Activated CD8-positive, alpha-beta T cell treated with anti-CD3 and anti-CD28 coated beads for 36 hours (primary cell): ENCODE measurements at places on chromosomes 2 and 18. TPM values are rescaled to one million over a fixed set of nuclear protein-coding genes. Genes with fewer than 3 reads are reported as not detected.
A peak's percentile ranks its signal among the peaks of the same experiment; 100 is the strongest.

- H3K27me3 ChIP-seq: no peaks in the 10 kb centered on the region
- peaks cover 81% of the 10 kb centered on the region for H3K4me1 ChIP-seq
- peak overlapping the region; percentile 72 for H3K4me3 ChIP-seq
- no peak for DNase-seq
- peak overlapping the region; percentile 84 for H3K27ac ChIP-seq
Measured at GRCh38 chr2:73979686-73980085, 5.0 kb upstream of the TET3 start.

GRCh38 chr2:12923907-12924610 lies 207.3 kb downstream of the TRIB2 start:
- no peak for DNase-seq
- no peak overlapping the region for H3K4me3 ChIP-seq
- no peaks in the 10 kb centered on the region for H3K36me3 ChIP-seq
- H3K27ac ChIP-seq: no peak overlapping the region
- H3K27me3 ChIP-seq: peaks cover 19% of the 10 kb centered on the region
- peaks cover 4% of the 10 kb centered on the region for H3K4me1 ChIP-seq

DNA sequence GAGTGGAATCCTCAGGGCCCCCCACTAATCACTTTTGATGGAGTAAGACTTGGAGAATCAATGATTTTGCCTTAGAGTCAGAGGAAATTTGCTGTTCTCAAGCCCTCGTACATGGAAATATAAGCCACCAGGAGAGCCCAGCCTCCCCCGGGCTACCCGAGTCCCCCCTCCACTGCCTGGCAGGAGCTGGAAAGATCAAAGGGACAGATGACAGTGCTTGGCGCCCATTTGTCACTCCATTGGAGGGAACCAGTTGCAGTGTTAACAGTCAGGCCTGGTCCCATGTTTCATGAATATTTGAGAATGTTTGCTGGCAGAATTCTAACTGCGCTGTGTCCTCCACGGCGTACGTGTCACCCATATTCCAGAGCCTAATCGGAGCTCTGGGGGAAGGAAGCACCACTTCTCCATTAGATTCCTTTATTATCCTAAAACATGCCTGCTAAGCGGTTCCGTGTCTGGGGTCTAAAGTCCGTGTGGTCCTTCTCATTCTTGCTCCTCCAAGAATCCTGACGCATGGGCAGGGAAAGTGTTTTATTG lies 202.4 kb downstream of the KLHL29 start:
- no peak for DNase-seq
- no peaks in the 10 kb centered on the region for H3K4me1 ChIP-seq
- H3K36me3 ChIP-seq: no peaks in the 10 kb centered on the region
- no peak overlapping the region for H3K27ac ChIP-seq

- H3K27me3 ChIP-seq: no peaks in the 10 kb centered on the region
- no peak overlapping the region for H3K27ac ChIP-seq
- H3K4me1 ChIP-seq: no peaks in the 10 kb centered on the region
- no peak overlapping the region for H3K4me3 ChIP-seq
- DNase-seq: no peak
Measured at GRCh38 chr18:26005950-26006349, 84.5 kb downstream of the SS18 start.

DNA sequence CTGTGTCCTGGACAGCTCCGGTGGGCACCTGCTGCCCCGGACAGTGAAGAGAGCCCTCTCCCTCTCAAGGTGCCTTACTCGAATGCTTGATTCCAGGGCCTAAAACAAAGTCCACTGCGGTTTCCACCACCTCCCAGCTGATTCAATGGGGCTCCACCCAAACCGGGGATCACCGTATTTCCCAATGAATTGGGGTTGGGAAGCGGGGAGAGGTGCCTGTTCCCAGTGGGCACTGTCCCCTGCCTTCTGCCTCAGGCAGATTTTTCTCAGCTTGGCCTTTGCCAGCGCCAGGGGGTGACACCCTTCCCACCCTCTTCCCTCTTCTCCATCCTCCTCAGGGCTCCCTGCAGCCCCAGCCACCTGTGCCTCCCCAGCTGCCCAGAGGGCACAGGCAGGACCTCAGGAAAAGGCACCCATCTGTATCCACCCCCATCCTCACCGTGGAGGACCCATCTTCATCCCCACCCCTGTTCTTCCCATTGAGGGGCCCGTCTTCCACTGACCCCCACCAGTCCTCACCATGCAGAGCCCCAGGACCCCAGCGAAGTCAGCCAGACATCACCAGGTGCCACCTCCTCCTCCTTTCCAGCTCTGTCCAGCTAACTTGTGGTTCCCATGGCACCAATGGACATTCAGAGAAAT lies 66.7 kb upstream of the HPCAL1 start:
- no peaks in the 10 kb centered on the region for H3K27me3 ChIP-seq
- H3K36me3 ChIP-seq: no peaks in the 10 kb centered on the region
- no peak overlapping the region for H3K4me3 ChIP-seq
- peaks cover 6% of the 10 kb centered on the region for H3K4me1 ChIP-seq

DNA sequence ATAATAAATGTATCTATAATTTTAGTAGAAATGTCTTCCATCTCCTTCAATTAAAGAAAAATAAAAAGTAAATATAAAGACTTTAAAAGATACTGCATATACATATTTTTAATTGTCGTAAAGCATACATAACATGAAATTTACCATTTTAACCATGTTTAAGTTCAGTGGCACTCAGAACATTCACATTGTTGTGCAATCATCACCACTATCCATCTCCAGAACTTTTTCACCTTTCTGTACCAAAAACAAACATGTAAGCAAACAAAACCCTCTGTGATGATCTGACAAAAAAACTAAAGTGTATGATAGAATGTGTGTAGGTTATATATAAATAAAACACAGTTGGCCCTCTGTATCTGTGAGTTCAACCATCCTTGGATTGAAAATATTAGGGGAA lies 13.4 kb upstream of the DCTN1 start:
- no peaks in the 10 kb centered on the region for H3K27me3 ChIP-seq
- no peak overlapping the region for H3K27ac ChIP-seq
- no peak for DNase-seq
- H3K4me3 ChIP-seq: no peak overlapping the region

- H3K4me1 ChIP-seq: no peaks in the 10 kb centered on the region
- no peak overlapping the region for H3K4me3 ChIP-seq
- H3K27me3 ChIP-seq: no peaks in the 10 kb centered on the region
- DNase-seq: no peak
- no peaks in the 10 kb centered on the region for H3K36me3 ChIP-seq
- no peak overlapping the region for H3K27ac ChIP-seq
Measured at GRCh38 chr2:99748344-99748743, 258.5 kb upstream of the REV1 start.

Gene FECH
- total RNA-seq: 25.5 TPM

DNA sequence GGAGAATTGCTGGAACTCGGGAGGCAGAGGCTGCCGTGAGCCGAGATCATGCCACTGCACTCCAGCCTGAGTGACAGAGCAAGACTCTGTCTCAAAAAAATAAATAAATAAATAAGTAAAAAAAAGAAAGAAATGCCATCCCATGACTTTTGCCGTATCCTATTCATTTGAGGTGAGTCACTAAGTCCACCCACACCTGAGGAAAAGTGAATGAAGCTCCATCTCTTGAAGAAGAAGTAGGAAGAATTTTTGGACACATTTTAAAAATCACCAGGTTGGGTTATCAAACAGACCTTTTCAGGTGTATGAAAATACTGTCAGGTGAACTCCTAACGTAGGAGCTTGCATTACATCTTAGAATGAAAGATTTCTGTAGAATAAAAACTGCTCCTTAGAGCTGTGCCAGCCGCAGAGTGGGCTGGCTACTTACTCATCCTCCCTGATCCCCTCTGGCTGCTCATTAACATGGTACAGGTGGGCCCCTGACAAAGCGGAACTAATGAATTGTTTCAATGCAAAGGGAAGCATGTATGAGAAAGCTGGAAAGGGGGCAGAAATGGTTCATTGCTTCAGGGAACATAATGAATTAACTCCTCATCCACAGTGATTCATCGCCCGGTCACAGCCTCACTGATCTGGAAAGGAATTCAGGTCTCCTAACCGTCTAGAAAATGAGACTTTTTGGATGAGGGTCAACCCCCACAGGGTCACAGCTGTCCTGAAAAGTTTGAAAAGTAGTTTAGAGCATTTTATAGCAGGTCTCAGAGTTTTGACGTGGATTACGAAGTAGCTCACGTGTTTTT lies 191.4 kb downstream of the SPP2 start:
- H3K4me1 ChIP-seq: peaks cover 6% of the 10 kb centered on the region
- no peaks in the 10 kb centered on the region for H3K27me3 ChIP-seq
- H3K4me3 ChIP-seq: no peak overlapping the region
- no peaks in the 10 kb centered on the region for H3K36me3 ChIP-seq
- H3K27ac ChIP-seq: no peak overlapping the region

GRCh38 chr2:70916291-70916690 lies 19.4 kb upstream of the ATP6V1B1 start:
- no peak overlapping the region for H3K27ac ChIP-seq
- H3K36me3 ChIP-seq: no peaks in the 10 kb centered on the region
- H3K4me3 ChIP-seq: no peak overlapping the region
- no peak for DNase-seq

DNA sequence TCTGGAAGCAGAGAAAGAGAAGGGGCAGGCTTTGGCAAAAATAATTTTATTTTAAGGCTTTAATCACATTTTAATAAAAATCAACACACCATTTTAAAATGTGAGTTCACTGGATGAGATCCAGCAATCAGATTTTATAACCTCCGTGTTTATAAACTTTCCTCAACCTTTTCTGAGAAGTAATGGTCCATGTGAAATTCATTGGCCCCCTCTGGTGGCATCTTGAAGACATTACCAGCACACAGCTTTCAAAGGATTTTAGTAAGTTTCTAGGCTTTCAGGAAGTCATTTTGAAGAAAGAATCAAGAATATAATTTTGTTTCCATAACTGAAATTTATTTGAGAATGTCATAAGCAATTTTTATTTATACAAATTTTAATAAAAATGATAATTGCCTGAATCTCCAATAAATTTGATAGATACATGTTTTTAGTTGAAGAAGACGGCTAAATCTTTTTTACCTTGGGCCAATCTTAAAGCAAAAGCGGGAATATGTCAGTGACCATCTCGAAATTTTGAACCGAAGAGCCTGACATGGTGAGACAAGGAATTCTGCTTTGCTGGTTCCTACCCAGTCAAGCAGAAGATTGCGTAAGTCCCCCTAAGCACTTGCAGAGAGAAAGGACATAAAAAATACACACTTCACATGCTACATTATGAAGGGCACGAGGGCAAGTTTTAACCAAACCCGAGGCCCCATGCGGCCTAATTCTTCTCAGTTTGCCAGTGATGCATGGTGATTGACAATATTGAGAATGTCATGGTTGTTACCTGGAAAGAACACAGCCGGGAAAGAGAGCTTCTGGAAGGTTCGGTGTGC lies 128.4 kb upstream of the CBLN2 start:
- H3K36me3 ChIP-seq: no peaks in the 10 kb centered on the region
- H3K27ac ChIP-seq: no peak overlapping the region
- H3K4me1 ChIP-seq: no peaks in the 10 kb centered on the region
- no peak overlapping the region for H3K4me3 ChIP-seq
- DNase-seq: peak; percentile 32
- H3K27me3 ChIP-seq: no peaks in the 10 kb centered on the region

GRCh38 chr2:3761272-3761671 lies 57.9 kb downstream of the DCDC2C start:
- no peaks in the 10 kb centered on the region for H3K36me3 ChIP-seq
- no peaks in the 10 kb centered on the region for H3K4me1 ChIP-seq
- no peak overlapping the region for H3K4me3 ChIP-seq
- peaks cover 4% of the 10 kb centered on the region for H3K27me3 ChIP-seq
- no peak for DNase-seq
- no peak overlapping the region for H3K27ac ChIP-seq

Gene HES6
- total RNA-seq: 5.2 TPM

DNA sequence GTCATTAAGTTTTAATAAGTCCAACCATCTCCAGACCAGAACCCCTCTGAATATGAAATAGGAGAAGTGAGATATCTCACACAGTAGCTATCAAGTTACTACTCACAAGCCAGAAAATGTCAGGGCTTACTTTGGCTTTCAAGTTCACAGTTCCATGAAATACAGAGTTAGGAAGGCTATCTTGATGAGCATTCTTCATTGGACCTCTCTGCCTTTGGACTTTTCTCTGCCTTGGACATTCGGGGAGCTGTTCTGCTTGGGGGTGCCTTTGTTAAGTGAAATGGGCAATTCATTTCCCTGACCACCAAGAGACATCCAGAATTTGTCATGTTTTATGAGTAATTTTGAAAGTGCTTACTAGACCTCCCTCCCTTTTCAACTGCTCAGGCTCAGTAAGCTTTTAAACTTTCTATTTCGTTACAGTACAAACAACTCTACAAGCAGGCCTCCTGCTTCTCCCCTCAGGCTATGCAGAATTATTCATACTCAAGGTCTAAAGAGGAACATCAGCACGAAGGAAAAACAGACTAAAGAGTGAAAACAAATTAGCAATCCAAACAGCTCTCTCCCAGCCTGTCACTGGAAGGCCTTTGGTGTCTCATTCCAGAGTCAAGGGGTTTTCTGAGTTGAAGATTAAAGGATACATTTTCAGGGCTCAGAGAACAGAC lies 95.3 kb downstream of the MREG start:
- no peak for DNase-seq
- H3K4me3 ChIP-seq: no peak overlapping the region
- no peak overlapping the region for H3K27ac ChIP-seq

Gene CPLX4
- total RNA-seq: not detected
